ENCODE measurements at places on chromosomes 4 and X.
A peak's percentile ranks its signal among the peaks of the same experiment; 100 is the strongest.

DNA sequence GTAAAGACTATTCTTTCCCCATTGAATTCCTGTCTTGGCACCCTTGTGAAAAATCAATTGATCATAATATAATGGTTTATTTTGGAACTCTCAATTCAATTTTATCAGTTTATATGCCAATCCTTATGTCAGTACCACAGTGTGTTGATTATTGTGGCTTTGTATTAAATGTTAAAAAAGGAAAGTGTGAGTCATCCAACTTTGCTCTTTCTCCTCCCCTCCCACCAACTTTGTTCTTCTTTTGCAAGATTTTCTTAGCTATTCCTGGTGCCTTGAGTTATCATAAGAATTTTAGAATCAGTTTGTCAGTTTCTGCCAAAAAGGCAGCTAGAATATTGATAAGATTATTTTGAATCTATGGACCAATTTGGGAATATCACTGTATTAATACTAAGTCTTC, 11.2 kb upstream of the RNF175 start:
- no peak for DNase-seq

GRCh38 chrX:123625477-123625876, 107.4 kb downstream of the THOC2 start:
- DNase-seq, result no peak

DNA sequence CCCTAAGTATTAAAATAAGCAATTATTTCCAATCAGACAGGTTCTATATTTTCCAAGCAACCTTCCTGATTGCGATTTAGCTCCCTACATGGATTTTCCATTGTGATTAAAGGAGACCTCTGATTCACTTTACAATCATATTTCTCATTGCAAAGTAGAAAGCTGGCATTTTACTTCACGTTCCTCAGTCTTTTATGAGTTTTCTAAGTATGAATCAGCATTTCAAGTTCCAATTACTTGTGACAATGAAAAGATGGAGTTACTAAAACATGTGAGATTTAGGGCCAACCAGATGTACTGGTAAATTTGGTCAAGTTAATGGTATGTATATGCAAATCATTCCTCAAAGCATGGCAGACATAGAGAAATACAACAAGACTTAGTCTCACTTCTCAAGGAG, 206.2 kb downstream of the KCNIP4 start:
- no peak for DNase-seq

- no peak for DNase-seq
Observed at GRCh38 chr4:127148165-127148564, 484.6 kb upstream of the INTU start.

- DNase-seq, result no peak
Observed at GRCh38 chrX:23993012-23993633, 33.9 kb downstream of the KLHL15 start.

GRCh38 chrX:63657821-63658220, 127.2 kb downstream of the ARHGEF9 start:
- DNase-seq, result peak; percentile 3

DNA sequence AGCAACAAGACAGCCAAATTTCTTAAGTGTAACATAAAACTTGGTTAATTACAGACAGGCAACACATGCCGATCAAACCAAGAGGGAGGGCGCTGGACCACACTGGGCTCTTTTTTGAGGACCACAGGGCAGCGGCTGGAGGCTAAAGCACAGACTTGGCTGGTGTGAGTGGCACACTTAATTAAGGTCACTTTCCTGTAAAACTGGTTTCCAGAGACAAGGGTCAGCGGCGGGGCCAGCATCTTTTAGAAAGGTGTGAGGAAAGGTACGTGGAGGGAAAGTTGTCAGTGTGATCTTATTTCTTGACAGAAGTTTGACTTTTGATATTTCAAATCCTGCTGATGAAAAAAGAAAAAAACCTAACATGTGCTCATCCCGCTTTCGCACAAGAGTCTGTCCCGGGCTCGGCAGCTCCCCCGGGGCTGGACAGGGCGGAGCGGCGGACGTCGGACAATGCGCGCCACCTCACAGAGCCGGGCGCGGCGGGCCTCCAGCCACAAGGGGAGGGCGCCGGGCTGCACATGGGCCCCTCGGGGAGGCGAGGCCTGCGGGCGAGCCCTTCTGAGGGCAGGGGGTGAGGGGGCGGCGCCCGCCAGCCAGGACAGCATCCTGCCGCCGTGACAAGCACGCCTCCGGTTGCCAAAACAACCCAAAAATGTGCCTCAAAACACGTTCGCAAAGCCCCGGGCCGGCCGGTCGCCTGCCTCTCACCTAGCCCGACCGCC, 660 bp upstream of the HSPA4L start:
- DNase-seq, result peak; percentile 8

DNA sequence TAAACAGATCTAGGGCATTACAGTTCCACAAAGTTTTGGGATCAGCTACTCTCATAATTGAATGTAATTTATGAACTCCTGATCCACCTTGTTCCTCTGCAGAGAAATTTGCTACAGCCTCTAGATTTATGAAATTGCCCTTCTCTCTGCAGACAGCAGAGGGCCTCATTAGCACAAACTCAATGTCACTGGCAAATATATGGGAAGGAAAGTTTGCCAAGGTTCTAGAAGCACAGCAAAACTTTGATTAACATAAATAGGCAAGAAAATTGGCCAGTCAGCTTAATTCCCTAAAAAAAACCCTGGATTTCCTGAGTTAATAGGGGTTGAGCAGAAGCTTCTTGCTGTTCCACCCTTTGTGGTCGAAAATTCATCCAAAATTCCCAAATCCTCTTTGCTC, 31.5 kb downstream of the PRPS1 start:
- DNase-seq, result no peak

DNA sequence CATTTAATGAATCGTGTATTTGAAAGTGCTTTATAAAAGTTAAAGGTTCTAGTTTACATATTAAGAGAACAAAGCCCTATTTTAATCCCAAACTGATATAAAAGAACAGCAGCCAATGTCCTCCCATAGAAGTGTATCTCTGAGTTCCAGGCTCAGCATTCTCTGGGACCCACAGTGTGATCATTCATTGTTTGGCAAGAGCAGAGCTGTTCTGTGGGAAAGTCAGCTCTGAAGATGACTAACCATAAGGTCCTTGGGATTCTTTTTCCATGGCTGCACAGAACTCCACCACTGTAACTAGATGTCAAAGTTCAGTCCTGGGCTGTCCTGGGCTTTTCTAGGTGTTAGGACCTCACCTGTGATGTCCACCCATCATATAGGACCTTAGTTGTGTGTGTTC, 157.0 kb upstream of the TLL1 start:
- DNase-seq, result no peak

DNA sequence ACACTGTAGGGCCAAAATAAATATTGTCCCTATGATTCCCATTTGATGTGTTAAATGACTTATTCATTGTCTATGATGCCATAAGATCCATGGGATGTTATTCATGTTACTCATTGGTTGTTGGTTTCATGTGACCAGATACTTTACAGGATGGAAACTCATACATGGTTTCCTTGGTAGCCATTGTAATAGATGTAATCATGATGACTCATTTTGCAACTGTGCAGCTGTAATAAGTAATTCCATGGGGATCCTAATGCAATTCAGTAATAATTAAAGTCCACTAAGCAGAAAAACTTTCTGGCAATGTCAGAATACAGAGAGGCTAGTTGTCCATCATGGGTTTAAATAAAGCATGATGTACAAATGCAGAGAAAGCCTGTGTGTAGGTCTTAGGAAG, 389.7 kb upstream of the NR3C2 start:
- no peak for DNase-seq

DNA sequence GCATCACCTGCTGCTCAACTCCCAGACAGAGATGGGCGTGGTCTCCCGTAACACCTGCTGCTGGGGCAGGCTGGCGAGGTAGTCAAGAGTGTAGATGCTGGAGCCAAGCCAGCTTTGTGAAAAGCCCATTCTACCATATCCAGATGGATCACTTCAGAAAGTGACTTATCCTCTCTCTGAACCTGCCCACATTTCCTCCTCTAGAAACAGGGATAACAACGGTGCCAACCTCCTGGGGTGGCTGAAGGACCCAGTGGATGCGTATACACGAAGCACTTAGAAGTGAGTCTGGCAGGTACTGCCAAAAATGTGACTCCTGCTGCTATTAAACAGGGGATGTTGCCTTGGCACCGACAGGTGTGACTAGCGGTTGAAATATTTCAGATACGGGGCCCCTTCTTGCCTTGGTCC, 95.8 kb downstream of the SORBS2 start:
- DNase-seq, result no peak

DNA sequence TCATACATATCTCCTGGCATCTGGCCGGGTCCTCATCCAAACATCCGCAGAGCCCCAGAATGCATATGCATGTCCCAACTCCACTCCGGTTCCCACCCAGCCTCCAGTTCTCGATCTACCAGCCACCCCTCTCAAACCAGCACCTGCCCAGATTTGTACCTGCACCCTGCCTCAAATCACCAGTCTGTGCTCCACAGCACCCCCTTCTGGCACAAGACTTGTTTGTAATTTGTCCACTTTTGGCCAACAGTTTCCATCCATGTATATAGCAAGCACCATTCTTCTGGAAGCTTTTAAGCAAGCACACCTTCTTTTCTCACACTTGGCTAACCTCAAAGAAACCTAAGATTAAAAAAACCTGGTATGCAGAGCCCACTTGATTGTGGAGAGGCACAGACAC, 644.1 kb downstream of the MID1IP1 start:
- no peak for DNase-seq

DNA sequence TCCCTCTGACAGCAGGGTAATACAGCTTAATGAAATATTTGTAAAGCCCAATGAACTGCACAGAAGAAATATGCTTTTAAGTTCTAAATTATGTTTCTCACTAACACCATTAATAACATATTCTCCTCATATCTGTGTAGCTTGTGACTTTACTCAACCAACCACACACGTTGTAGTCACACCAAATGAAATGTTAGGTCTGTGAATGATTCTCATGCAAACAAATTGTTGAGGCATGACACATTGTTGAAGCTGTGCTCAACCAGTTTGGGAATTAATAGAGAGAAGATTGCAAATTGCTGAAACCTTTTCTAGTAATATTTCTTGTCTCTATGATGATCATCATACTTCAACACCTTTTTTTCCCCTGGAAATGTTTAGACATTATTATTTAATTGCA, 645.9 kb downstream of the PCDH7 start:
- DNase-seq, result no peak

All from AG09319 (cell line).